ENCODE measurements at places on chromosomes 2 and 18.

DNA sequence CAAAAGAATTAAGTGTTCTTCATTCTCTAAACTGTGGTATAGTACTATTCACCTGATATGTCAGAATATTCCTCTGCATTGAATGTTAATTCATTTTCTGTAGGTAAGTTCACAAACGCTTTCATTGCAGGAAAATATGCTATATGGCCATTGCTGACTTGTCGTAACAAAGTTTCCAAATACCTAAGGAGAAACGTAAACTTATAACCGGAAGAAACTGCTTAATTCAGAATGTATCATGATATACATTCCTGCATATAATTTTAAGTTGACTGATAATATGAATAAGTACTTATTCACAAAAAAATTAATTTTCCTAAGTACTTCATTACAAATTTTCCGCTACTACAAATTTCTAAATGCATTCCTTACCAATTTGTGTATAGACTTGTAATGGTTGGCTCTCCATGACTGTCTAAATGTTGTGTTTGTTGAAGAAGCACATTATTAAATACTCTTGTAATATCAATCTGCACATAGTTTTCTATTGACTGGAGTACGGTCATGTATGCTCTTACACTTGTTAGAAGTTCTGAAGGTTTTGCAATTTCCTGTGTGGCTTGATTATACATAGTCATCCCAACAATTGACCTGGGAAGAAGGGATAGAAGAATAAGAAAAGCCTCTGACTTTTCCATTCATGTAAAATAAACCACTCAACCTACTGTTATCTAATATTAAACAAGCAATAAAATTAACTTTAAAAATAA is 85.4 kb downstream of the NCKAP1 start:
- DNase-seq = no peak

- no peak for DNase-seq
Observed at GRCh38 chr2:203553784-203554183, 18.7 kb upstream of the RAPH1 start.

DNA sequence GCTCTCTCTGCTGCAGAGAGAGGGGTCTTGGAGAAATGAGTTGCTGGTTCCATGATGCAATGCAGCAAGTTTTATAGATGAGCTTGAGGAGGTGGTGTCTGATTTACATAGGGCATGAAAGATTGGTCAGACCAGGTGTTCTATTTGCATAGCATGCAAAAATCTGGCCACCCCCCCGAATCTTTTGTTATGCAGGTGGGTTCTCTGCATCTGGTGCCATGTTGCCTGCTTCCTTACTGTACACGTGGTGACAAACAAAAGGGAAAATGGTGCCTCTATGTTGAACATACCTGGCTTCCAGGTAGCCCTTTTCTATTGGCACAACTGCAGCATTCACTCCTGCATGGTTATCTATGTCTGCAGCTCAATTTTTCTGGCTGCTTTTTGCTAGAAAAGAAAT is 169.4 kb downstream of the GALNT1 start:
- DNase-seq = no peak

- no peak for DNase-seq
Observed at GRCh38 chr2:109080109-109080508, 48.9 kb upstream of the SH3RF3 start.

- no peak for DNase-seq
Observed at GRCh38 chr2:178478130-178478438, 316 bp downstream of the FKBP7 start.
